ENCODE measurements at places on chromosomes 11 and 22.
A peak's percentile ranks its signal among the peaks of the same experiment; 100 is the strongest.

- no peak for DNase-seq
Observed at GRCh38 chr11:116855413-116855812, 18.0 kb upstream of the APOA1 start.

- peak; percentile 45 for DNase-seq
Observed at GRCh38 chr11:29641201-29641600, 375.6 kb downstream of the KCNA4 start.

DNA sequence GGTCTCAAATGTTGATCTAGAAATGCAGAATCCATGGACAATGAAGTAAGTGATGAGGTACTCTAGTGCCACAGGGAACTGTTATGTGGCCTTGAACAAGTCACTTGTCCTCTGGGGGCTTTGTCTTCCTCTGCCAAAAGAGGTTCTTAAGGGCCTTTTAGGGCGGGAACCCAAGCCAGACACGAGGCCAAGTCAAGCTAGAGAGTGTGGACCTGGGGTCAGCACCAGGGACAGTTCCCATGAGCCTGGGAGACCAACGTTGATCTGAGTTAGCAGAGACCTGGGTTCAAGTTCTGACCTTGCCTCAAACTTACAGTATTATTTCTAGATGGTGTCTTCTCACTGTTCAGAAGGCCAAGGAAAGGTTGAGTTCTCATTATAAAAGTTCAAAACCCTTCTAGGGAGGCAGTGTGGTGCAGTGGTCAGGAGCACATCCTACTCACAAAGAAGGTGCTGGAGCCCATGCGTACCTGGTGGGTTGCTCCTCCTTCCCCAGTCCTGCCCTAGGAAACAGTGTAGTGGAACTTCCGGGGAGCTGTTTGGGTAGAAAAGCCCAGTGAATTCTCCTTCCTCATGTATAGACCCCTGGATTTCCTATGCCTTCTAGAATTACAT is 121.5 kb downstream of the CHST1 start:
- DNase-seq, result no peak

DNA sequence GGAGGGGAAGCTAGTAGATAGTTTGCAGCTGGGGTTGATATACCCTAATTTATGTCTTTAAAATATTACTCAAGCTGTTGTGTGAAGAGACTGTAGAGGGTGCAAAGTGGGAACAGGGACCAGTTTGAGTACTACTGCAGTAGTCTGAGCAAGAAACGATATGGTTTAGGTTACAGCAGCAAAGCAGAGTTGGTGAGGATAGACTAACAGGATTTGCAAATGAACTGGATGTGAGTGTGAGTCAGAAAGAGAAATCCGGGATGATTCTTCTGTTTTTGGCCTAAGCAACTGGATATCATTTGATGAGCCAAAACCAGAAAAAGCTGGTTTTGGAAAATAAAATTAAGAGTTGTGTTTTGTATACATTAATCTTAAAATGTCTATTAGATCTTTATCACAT is 749.5 kb upstream of the CCDC90B start:
- no peak for DNase-seq

DNA sequence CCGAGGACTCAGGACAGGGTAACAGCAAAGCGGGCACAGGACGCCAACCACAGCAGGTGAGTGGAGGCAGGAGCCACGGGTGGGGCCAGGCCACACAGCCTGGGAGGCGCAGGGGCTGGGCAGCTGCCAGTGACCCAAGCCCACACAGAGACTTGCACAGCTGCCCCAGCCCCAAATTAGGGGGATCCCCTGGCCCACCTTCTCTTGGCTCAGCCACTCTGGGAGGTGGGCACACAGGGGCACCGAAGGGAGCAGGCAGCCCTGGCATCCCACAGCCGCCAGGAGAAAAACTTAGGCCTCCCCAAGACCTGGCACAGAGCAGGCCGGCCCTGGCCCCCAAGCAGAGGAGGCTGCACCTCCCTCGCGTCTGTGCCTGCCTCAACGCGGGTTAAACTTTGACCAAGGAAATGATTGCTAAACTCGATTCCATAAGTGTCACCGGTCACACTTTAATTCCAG is at the start of gene SLC22A12:
SLC22A12 (plus strand) TSS at position 458 of the 459 bp plus-strand sequence. CDS start 337 bp downstream, outside the sequence.
- no peak for DNase-seq

- DNase-seq, result no peak
Observed at GRCh38 chr22:30187529-30188407, 58.8 kb downstream of the LIF start.

GRCh38 chr11:77250881-77251640 is 50.4 kb downstream of the GDPD4 start:
- peak; percentile 66 for DNase-seq

DNA sequence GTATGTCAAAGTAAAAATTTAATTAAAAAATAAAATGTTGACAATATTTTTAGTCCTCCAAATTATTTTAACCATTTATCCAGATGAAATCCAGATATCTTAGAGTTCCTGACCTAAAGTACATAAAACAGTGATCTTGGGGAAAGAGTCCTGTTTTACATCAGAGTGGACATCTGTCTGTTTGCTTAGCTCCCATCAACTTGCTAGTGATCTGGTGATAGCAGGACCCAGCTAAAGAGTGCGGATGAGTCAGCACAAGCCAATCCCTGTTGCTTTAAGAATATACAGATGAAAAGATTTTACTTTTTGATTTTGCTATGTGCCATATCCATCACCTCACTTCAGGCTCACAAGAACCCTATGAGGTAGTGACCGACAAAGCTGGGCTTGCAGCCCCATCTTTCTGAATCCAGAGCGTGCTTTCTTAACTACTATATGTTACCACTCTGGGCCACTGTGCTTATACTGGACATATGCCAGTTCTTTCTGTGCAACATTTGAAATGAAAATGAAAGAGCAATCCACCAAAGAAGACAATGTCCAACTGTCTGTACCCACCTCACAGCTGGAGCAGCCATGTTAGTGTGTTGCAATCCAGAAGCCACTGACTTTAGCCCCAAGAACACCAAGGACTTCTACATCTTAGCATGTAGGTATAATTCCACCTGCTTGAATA is 167.6 kb upstream of the SESN3 start:
- no peak for DNase-seq

DNA sequence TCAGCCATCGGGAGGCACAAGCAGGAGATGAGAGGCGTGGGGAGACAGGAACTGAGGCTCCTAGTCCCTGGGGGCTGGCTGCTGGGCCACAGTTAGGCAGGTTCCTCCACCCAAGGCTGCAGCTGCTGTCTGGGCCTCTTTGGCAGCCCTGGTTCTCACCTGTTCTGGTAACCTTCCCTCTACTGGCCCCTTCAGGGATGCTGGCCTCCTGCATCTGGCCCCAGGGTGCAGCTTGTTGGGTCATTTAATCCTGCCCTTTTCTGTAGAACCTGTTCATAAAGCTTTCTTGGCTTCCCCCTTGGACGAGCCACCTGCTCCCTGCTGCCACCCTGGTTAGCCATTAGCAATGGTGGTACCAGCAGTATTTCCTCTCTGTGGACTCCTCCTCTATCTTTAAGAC is 5.5 kb downstream of the USH1C start:
- no peak for DNase-seq
